AG10803 (cell line): ENCODE measurements at places on chromosomes 2 and 18.
A peak's percentile ranks its signal among the peaks of the same experiment; 100 is the strongest.

- peak; percentile 79 for DNase-seq
These were observed 452.3 kb upstream of the ID2 start for GRCh38 chr2:8229546-8229986.

DNA sequence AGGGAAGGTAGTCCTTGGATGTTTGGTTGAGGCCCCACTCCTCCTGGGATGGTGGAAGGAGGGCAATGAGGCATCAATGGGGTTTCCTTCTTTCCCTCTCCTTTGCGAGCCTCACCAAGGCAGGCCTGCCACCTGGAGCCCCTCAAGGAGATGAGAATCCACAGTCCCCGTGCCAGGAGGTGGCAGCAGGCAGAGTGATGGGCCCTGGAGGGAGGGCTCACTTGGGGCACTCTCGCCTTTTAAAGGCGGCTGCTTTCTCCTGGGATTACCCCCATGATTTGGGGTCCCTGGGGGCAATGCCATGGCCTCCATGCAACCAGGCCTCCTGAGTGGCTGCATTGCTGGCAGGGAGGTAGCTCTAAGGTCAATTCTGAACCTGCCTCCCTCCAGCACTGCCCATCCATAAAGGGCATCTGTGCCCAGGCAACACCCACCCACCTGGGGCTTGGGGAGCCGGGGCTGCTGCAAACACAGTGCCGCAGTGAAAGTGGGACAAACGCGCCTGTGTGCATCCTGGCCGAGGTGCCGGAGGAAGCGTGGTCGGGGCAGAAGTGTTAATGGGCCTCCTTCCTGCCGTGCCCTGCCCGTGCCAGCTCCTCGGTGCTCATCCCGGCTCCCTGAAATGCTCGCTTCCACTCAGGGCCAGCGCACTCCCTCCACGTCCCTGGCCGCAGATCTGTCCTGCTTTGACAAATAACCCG, 55.9 kb downstream of the ZFP36L2 start:
- no peak for DNase-seq

- DNase-seq, result peak; percentile 72
These were observed 8.8 kb downstream of the LBH start for GRCh38 chr2:30239986-30240752.

DNA sequence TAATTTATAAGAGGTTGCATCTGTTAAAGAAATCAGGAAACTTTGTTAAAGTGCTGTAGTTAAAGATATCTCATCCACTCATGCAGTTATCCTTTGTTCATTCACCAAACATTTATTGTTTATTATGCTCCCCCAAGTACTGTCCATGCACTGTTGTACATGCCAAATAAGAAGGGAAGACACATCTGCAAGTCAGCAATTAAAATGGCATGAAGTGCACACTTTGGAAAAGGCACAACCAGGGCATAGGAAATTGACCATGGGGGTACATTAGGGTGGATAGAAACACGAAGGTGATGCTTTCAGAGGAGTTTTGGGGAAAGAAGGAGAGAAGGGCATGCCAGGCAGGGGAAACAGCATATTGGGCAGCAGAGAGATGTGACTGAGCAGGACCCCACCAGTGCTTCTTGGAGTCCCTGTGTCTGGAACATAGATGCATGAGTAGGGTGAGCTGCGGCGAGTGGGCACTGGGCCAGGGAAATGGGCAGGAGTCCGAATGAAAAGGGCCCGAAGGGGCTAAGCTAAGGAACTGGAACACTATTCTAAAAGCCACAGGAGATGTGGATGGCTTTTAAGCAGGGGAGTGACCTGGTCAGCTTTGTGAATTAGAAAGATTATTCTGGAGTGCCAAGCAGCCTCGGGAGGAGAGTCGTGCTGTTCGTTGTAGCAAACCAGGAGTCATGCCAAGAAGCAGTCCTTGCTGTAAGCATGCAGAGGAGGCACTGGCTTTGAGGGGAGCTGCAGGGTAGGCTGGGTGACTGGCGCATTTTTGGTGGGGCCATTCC, 316.3 kb downstream of the AGPS start:
- DNase-seq, result no peak

GRCh38 chr2:85959826-85960225, 71.0 kb upstream of the ST3GAL5 start:
- DNase-seq, result no peak
